ENCODE measurements at places on chromosomes 1 and 21.

GRCh38 chr1:156382561-156382960, 13.6 kb downstream of the RHBG start:
- DNase-seq = no peak

DNA sequence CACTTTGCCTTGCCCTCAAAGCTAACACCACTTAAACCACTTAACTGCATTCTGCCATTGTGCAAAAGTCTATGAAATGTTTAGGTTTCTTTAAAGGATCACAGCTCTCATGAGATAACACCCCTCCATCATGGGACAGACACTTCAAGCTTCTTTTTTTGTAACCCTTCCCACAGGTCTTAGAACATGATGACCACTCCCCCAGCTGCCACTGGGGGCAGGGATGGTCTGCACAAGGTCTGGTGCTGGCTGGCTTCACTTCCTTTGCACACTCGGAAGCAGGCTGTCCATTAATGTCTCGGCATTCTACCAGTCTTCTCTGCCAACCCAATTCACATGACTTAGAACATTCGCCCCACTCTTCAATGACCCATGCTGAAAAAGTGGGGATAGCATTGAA, 7.7 kb downstream of the ADAMTS1 start:
- DNase-seq = no peak

- no peak for DNase-seq
These were observed 7.6 kb downstream of the GNB1 start for GRCh38 chr1:1883092-1883873.

DNA sequence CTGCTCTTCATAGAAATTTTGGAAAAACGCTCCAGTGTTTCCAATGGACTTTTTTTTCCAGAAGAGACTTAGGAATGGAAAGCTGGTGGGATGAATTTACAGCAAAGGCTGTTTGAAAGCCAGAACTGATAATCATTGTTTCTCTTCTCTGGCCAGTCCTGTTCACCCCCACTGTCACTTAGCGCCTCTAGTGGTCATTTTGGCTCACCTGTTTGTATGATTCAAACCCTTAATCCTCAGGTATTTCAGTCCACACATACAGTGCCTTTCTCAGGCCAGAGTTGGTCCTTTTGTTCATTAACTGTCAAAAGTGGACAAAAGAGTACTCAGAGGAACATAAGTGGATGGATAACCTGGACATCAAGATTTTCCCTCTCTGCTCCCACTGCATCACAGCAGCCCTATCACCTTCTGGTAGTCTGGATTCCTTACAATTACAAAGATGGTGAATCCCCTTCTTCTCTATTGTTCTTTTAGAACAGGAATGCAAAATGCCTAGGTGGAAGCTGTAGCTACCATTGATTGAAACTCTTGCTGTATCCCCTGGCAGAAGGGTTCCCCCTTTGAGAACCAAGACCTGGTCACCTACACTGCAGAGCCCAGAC, 177.6 kb upstream of the OLFM3 start:
- no peak for DNase-seq

DNA sequence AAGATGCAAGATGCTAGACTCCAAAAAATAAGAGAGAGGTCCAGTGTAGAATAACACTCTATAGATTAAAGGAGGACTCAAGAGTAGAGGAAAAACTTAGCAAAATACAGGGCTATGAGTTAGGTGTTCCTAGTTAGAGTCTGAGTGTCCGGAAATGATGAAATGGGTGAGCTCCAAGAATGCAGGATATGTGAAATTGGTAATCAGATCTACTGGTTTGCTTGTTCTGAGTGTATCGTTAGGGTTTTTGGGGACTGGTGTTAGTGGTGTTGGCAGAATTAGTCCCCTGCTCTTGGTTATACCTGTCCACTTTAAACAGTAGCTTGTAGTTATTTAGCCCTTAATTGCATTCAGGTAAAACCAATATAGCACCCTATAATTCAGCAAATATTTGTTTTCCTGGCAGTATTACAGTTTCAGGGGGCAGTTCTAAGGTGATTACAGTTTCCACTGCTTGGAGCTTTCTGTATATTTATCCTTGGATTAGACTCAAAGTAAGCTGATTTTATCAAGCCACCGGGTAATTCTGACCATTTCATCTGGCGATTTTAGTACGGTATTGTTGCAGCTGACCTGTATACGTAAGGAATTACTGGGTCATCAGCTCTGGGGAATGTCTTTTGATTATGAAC, 332.7 kb downstream of the CHRM3 start:
- no peak for DNase-seq

All from activated CD8-positive, alpha-beta memory T cell treated with anti-CD3 and anti-CD28 coated beads for 48 hours (primary cell).